NCI-H1694 treated with DMSO at 0.1 percent for 48 hours (cell line): ENCODE measurements at places on chromosomes 12 and 14.

DNA sequence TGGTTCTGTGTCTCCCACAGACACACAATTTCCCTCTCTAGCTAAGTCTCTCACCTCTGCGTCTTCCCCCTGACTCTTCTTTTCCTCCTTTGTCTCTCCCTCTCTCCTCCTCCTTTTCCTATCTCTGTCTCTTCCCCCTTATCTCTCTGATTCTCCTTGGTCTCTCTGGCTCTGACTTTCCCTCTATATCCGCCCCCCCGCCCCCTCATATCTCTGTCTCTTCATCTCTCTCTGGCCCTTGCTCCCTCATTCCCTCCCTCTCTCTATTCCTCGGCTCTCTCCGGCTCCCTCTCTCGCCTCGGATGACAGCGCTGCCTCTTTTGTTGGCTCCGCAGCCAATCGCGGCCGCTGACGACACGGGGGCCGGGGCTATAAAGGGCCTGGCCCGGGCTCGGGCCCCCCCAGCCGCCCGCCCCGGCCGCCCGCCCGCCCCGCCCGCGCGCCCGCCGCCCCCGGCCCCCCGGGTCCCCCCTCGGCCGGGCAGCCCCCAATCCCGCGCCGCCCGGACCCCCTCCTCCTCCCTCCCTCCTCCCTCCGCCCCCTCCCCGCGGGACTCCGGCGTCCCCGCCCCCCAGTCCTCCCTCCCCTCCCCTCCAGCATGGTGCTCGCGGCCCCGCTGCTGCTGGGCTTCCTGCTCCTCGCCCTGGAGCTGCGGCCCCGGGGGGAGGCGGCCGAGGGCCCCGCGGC lies at the start of gene GDF11:
TSS of gene GDF11 (plus strand) at position 404 of the 687 bp plus-strand sequence. CDS start at position 599, 195 bp downstream.
- peak; percentile 29 for DNase-seq

- DNase-seq, result no peak
Measured at GRCh38 chr12:106227641-106228319, 20.0 kb downstream of the CKAP4 start.

DNA sequence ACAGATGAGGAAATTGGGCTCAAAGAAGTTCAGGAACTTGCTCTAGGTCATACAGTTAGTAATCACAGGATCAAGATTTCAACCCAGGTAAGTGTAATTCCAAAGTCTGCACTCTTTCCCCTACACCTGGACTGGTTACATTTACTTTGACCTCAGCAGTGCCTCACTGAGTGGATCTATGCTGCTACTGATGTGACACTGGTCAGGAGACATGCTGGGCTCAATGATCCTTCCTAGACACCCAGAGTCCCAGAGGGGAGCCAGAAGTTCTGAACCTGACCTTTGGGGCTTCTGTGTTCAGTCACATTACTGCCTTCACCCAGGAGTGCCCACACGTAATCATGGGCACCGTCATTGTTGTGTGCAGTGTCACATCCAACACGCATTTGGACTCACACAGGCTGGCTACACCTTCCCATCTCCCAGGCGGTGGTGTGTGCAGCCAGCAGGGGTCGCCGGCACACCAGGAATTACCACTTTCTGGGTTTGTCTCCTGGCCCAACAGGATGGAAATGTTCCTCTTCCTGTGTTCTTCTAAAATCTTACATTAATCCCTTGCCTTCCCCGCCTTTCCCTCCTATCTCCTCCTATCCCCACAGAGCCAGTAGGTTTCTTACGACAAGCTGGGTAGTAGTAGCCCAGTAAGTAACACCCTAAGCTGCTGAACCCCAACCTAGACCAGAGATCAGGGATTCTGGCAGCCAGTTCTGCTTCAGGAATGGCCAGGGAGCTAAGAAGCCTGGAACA lies 25.6 kb downstream of the CALCOCO1 start:
- DNase-seq, result peak; percentile 63

- no peak for DNase-seq
Measured at GRCh38 chr12:53798575-53798974, 46.8 kb upstream of the CISTR start.

DNA sequence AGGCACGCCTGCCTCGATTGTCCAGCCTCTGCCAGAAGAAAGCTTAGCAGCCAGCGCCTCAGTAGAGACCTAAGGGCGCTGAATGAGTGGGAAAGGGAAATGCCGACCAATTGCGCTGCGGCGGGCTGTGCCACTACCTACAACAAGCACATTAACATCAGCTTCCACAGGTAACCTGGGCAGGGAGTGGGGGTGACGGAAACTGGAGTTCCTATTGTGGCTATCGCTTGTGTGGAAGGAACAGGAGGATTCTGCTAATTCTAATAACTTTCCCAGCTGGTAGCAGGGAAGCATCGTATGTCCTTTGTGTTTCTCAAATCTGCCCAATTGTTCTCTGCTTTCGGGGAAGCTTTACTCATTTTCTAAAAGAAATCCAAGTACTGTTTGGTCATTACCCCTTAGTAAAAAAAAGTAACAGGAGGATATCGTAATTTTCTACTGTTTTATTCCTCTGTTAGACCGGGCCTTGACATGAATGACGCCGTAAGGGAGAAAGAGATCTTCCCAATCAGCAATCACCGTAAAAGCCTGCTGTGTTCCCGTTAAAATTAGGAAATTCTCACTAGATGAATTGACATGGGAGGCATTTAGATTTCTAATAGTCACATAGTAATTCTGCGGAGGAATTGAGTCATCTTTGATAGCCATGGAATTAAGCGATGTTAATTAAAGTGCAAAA lies 449 bp downstream of the THAP2 start:
- DNase-seq, result no peak

- DNase-seq, result no peak
Measured at GRCh38 chr14:93830753-93831461, 42.6 kb upstream of the PRIMA1 start.

GRCh38 chr14:100111931-100112704 lies 46.9 kb downstream of the EVL start:
- no peak for DNase-seq

DNA sequence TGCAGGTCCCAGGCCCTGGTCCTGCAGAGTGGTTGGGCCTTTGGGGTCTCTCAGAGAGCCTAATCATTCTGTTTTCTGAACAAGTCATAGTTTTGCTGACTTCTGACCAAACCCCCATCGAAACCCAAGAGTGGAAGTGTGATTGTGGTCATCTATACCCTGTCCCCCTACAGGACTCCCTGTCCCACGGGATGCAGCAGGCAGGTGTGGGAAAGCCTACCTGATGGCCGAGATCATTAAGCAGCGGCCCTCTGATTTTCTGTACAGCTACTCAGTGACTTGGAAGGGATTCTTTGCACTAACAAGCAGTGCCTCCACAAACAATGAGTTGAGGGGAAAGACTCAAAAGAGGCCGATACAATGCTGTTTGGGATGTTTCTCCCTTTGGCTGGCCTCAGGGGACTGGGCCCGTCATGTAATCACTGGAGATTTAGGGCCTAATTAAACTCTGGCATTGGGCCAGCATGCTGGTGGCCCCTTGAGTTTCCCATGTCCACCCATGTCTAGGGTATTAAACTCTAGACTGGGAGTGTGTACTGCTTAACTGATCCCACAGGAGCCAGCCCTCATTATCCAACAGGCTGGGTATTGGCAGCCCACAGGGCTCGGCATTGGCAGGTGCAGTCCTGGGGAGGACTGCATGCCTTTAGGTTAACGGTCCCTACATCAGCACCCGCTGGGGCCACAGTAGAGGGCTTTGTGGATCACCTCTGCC lies 192.8 kb downstream of the ZFP36L1 start:
- DNase-seq, result no peak

DNA sequence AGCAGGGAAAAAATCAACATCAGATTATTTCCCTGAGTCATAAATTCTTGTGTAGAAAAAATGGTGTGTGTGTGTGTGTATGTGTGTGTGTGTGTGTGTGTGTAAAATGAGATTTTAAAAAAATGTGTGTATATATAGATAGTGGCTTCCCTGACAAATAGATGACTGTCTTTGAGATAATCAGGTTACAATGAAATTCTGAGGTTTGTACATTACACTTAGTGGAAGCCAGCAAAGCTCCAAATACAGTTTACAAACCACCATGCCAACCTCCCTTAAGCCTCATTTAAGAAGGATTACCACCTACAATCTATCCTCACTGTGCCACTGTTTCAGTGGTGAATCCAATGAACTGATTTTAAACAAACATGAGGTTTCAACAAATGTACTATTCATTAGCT lies 93.8 kb downstream of the MED13L start:
- DNase-seq, result no peak

DNA sequence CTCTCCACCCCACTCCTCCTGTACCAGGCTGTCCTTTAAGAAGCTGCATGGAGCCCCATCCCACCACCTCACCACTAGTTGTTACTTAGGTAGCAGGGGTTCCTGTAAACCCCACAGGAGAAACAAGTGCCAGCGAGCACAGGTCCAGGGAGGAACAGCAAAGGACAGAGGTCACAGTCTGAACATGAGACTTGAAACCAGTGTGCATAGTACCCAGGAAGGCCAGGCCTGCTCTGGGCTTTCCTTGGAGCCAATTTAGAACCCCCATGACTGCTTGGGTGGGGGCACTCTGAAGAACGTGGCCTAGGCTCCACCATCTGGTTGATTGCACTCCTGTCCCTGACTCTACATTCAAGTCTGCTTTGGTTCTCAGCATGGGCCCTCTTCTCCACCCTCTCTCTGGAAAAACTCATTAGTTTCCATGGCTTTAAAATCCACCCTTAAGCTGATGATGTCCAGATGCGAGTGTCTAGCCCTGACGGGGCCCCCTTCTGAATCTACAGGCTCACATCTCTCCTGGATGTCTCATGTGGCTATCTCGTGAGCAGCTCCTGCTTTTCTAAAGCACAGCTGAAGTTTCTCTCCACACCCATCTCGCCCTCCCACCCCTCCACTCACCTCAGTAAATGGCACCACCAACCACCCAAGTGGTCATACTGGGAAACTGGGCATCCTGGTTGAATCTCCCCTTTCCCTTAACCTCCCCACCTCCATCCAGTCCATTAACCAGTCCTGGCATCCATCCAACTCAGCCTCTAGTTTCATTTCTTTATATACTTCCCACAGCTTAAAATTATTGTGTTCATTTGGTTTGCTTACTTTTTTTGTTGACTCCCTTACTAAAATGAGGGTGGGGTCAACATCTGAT lies 8.4 kb downstream of the KRT3 start:
- no peak for DNase-seq
